ENCODE measurements at places on chromosomes 2 and 18.
A peak's percentile ranks its signal among the peaks of the same experiment; 100 is the strongest.

DNA sequence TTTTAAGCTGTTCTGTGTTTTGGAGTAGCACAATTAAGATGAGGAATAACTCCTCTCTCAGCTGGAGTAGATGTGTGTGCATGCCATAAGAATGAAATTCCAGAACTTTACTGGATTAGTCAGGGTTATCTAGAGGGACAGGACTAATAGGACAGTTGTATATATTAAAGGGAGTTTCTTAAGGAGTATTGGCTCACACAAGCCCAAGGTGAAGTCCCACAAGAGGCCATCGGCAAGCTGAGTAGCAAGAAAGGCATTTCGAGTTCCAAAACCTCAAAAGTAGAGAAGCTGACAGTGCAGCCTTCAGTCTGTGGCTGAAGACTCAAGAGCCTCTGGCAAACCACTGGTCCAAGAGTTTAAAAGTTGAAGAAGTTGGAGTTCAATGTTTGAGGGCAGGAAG is 113.7 kb downstream of the RIT2 start:
- no peak for DNase-seq

DNA sequence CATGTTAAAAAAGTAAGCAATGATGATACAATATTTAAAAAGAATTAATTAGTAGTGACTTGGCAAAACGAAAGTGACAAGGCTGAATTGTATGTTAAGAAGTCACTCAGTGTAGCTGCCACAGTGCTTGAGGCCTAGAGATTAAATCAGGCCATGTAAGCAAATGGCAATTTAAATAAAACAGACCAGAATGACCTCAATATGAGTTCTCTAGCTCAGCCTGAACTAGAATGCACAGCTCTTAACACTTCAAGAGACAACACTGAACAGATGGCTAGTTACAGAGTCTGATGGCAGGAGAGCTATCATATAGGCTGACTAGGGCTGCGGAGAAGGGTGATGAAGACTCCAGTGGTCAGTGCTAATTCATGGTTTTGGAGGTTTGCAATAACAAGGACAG is 117.9 kb upstream of the ZBTB14 start:
- no peak for DNase-seq

DNA sequence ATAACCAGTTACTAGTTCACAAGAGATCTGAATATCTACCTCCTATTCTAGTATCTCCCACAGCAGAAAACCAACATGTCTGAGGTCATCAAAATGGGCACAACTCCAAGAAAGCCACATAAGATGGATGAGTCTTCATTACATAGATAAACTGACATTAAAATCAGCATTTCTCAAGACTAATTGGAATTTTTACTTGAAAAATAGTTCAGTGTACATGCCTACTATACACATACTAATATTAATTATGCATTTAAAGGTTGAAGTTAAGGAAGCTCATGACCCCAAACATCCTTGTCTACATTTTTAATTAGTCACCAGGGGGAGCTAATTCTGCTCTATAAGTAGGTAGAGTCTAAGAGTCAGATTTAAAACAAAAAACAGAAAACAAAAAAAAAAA is 41.9 kb downstream of the ZNF521 start:
- DNase-seq = no peak

- DNase-seq = no peak
Observed at GRCh38 chr2:152720794-152721193, 2.4 kb downstream of the ARL6IP6 start.

- DNase-seq = no peak
Observed at GRCh38 chr2:45780541-45781463, 129.3 kb downstream of the PRKCE start.

DNA sequence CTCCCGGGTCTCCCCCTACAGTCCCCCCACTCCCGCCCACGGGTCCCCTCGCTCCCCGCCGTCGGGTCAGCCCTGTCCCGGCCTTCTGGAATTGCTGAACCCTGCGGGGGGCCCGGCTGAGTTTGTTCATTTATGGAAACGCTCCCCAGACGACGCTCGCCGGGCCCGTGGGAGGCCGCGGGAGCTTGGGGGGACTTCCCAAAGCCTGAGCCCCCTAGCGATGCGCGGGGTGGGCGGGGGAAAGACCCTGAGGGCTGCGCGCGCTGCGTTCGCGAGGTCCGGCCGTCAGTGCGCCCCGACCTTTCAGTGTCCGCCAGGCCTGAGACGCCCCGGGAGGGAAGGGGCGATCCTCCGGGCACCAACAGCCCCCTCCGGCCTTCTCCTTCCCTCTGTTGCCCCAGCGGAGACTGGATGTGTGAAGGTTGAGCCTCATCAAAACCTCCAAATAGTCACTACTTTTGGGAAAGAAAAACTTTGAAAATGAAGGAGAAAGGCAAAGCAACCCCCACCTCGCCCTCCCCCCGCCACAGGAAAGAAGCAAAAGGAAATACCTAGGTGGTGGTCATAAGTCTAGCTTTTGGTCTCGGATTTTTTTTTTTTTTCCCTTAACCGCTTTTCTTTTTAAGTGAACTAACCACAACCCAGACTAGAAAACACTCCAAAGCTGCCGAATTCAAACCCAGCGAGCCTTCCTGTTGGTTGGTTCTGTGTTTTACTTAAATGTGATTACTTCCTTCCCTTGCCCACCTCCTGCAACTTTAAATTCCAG is 509 bp upstream of the CYS1 start:
- DNase-seq = no peak

- DNase-seq = no peak
Observed at GRCh38 chr18:8658858-8659485, 46.4 kb upstream of the MTCL1 start.

DNA sequence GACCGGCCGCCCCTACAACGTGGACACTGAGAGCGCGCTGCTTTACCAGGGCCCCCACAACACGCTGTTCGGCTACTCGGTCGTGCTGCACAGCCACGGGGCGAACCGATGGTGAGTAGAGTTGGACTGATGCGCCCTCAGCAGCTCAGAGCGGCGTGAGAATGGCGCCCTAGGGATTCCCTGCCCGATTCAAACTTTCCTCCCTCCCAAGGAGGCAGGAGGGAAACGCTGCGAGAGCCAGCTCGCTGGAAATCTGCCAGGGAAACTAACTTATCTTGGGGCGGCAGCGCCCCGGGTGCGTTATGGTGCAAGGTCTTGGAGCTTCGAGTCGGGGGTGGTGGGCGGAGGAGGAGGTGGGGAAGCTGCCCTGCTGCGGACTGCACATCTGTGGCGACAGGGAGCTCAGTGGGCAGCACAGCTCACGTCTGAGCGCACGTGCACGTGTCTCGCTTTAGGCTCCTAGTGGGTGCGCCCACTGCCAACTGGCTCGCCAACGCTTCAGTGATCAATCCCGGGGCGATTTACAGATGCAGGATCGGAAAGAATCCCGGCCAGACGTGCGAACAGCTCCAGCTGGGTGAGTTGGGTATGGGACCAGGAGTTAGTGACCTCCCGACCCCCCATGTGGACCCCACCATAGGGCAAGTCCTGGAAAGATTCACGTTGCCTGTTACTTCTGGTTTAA is 697 bp downstream of the ITGA4 start:
- no peak for DNase-seq

- DNase-seq = no peak
Observed at GRCh38 chr2:42046819-42047487, 868 bp upstream of the PKDCC start.

DNA sequence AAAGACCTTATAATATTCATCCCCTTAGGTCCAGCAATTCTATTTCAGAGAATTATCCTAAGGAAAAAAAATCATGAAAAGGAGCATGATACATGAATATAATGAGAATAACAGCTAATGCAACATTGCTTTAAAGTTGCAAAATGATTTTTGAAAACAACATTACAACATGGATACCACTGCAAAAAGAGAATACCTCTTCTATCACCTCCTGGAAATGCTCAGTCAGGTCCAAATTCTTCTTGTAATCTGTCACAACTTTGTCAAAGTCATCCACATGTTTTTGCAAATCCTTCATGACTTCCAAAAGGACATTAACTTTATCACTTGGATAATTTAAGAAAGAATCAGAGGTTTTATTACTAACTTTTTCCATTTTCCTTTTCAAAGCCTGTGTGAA is 47.9 kb upstream of the TTN start:
- no peak for DNase-seq

DNA sequence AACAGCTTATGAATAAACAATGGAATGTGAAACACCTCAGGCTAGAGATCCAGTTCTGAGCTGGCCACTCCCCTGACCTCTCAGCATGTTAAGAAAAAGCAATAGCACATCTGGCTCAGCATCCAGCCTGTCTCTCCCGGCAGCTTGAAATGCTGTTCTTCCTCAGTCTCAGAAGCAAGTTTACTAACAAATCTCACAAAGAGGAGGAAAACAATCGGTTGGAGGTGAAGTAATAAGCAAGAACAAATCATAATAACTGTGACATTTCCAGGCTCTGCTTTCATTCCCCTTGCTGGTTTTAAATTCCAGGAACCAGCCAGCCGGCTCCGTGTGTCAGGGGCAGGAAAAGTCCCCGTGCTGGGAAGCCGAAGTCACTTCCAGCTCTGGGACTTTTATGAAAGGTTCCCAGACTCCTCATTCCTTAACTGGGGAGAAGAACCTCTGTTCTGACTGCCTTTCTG is 133.9 kb upstream of the ARL4C start:
- no peak for DNase-seq

GRCh38 chr2:132953771-132954170 is 283.8 kb upstream of the LYPD1 start:
- DNase-seq = no peak

DNA sequence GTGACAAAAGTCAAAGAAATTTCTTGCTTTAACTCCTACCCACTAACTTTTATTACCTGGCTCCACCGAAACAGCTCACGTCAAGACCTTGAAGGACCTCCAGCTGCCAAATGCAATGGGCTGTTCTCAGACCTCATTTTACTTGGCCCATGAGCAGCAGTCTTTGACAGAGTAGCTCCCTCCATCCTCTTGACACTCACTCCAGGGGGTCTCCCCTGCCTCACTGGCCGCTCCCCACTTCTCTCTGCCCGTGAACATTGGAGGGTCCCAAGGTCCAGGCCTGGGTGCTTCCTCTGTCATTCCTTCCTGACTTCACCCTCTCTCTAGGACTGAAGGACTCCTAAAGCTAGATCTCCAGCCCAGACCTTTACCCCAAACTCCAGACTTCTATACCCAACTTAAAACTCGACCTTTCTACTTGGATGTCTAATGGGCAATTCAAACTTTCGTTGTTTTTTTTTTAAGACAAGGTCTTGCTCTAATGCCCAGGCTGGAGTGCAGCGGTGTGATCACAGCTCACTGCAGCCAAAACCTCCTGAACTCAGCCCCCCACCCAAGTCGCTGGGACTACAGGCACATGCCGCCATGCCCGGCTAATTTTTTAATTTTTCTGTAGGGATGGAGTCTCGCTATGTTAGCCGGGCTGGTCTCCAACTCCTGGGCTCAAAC is 92.9 kb upstream of the ST3GAL5 start:
- DNase-seq = no peak

- no peak for DNase-seq
Observed at GRCh38 chr2:105753380-105753779, 8.7 kb downstream of the NCK2 start.

DNA sequence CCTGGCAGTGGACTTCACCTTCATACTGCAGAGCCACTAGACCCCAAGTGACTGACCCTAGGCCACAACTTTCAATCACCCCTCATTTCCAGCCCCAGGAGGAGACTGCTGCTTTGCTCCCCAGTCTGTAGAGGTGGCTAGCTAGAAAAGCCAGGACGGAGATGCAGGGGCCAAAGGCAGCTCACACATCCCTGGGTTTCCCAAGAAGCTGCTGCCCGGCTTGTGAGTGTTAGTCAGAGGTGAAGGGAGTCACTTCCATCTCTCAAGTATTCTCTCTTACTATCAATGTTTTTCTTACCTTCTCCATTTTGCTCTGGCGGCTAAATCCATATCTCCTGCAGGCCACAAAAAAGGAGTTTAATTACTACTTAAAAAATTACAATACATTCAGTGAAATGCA is 36.2 kb downstream of the CCDC93 start:
- DNase-seq = no peak

DNA sequence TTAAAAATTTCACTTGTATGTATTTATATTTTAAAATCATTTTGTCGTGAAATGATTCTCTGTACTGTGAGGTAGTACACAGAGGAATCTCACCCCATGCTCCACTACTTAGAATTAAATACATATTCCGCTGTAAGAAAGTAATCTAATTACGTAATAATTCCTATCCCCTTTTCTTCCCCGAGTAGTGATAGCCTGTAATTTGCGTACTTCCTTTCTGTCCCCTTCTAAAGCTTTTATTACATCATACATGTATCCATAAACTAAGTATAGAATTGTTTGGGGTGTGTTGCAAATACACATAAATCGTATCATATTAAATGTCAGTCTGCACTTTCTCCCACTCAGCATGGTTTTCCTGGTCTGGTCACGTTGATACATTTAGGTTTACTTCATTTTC is 12.4 kb upstream of the CHCHD5 start:
- DNase-seq = no peak

- DNase-seq = no peak
Observed at GRCh38 chr2:67877301-67877700, 185.5 kb downstream of the C1D start.

- no peak for DNase-seq
Observed at GRCh38 chr2:119691189-119691588, 12.2 kb downstream of the TMEM177 start.

DNA sequence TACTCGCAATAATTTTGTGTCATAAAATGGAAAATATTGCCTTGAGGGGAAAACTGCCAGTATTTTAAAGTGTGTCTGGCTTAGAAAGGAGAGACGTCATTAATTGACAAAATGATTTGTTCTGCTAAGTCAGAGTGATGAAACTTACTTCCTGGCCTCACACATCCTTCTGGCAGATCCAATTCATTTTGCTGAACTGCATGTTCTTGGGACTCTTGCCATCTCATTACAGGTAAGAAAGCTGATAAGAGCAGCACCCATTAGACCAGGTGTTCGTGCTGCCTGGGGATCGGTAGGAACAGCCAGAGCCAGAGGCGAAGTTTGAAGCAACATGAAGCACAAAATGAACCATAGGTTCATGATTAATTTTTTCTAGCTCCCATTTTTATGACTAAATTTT is 38.0 kb downstream of the KCNE4 start:
- DNase-seq = no peak

- no peak for DNase-seq
Observed at GRCh38 chr2:168033966-168034365, 213.4 kb downstream of the STK39 start.

DNA sequence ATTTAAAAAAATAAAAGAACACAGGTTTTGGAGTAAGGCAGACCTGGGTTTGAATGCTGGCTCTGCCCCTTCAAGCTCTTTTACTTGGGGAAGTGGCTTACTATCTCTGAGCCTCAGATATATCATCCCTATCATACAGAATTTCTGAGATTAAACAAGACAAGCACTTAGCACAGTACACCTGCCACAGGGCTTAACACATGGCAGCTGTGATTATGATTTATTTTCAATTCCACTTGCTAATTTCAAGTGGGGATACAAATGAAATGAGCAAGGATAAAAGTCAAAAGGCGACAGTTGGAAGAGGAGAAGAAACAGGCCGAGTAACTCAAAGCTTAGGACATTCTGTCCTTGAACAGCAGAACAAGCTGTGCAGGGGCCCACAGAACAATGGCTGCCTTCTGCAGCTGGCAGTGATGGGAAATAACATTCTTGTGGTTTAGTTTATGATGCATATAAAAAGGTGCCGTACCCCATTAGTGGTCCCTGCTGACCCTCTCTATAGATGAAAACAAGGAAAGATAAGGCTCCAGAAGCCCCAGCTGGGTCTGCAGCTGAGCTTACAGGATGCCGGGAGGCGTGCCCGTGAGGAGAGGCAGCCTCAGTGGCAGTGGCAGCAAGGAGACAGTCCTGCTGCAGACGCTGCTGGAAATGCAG is 45.3 kb downstream of the KIF3C start:
- peak; percentile 7 for DNase-seq
